ENCODE measurements at places on chromosomes 1 and 21.

DNA sequence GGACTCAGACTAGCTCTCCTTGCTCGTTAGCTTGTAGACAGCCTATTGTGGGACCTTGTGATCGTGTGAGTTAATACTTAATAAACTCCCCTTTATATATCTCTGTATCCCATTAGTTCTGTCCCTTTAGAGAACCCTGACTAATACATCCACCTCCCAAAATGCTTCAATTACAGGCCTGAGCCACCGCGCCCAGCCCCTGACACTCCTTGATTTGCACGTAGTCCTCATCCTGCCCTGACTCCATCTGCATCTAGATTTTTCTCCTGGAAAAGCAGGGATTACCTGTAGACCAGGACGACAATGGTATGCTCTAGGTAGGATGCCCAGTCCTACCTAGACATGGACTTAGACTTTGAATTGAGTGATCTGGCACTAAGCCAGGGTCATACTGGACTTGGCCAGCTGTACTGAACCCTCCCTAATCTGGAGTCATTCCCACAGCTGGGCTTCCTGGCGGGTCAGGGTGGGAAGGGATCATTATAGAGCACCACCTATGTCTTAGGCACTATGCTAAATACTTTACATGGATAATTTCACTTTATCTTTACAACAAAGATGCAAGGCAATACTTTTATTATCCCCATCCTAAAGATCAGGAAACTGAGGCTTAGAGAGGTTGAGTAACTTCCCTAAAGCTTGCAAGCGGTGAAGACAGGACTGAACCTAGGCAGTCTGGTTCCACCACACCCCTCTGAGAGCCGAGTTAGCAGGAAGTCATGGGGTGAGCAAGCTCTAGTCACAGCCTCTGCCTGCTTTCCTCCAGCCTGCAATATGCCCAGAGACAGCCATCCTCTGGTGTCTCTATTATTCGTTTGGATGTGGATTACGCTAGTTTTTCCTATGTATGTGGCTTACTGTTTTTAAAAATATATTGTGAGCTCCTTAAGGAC is 89.4 kb downstream of the DTL start:
- no peak for DNase-seq

DNA sequence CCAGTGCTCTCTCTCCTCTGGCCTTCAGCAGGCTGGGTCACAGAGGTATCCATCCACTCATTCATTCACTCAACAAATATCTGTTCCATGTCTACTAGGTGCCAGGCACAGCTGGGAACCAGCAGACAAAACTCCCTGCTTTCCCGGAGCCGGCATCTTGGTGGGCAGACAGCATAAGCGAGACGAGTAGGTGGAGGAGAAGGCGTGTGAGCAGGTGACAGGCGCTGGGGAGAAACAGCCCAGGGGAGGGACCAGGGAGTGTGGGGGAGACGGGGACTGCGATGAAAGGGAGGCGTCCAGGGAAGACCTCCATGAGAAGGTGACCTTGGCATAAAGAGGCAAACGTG is 11.0 kb upstream of the KCNAB2 start:
- DNase-seq = no peak

DNA sequence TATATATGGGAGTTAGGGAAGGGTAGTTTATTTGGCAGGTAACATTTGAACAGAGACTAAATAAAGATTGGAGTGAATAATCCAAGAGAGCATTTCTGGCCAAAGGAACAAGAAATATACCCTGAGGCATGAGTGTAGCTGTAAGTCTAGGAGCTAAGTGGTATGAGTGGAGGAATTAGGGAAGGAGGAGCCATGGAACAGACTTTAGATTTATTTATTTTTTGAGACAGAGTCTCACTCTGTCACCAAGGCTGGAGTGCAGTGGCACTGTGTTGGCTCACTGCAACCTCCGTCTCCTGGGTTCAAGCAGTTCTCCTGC is 18.4 kb downstream of the CAPZA1 start:
- DNase-seq = no peak

GRCh38 chr1:32273391-32274208 is 18.3 kb upstream of the HDAC1 start:
- DNase-seq = no peak

- no peak for DNase-seq
Measured at GRCh38 chr1:25872713-25873112, 2.8 kb downstream of the PAQR7 start.

GRCh38 chr1:186708694-186709097 is 28.5 kb upstream of the PTGS2 start:
- no peak for DNase-seq

DNA sequence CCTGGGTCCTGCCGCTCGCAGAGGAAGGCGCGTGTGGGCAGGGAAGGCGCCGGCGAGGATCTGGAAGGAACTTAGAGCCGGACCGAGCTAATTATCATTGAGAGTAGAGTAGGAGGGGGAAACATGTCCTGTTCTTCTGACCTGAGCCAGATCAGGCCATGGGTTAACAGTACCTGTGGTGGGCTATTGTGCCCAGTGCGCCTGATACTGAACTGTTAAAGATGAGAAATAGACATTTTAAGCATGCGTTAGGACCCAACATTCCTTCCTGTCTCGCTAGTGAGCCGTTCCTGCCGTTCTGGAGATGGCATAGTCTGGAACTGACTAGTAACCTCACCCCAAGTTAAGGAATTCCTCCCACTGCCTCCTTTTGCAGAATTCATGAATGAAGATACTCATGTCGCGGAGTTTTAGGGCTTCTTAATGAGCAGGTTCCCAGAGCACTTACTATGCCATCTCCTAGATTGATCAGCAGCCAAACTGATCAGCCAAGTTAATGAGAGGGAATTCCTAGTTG is 870 bp downstream of the STRIP1 start:
- no peak for DNase-seq

DNA sequence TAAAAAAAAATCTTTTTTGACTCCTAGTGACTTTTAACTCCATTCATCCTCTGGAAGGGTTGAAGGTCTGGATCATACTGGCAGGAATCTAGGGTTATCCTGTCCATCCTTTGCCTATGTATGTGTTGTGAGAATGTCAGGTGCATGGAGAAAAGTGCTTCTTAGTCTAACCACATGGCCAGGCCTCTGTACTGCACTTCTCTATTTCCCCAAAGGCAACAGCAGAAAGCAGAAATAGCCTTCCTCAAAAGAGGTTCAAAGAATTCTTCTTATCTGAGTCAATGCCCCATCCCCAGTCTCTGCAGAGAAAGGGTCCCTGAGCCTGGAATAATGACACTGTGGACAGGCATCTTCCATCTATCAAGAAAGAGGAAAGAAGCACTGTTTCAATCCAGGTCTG is 85.7 kb upstream of the CD34 start:
- DNase-seq = no peak

DNA sequence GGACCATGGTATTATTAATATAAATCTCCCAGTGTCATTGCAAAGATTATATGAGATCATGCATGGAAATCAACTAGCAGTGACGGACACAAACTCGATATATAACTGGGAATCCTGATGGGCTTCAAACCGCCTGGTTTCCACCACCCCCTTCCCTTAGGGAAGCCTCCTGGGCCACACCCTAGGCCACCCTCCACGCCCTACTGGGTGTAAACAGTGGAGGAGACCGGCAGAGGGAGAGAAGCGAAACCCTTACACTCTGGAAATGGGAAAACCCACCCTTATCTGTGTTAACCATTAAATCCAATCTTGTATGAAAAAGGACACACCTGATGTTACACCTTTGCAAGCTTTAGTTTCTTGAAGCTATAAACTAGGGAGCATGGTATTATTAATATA is 595 bp upstream of the ZNHIT6 start:
- no peak for DNase-seq
